ENCODE measurements at places on chromosomes 13 and 19.

DNA sequence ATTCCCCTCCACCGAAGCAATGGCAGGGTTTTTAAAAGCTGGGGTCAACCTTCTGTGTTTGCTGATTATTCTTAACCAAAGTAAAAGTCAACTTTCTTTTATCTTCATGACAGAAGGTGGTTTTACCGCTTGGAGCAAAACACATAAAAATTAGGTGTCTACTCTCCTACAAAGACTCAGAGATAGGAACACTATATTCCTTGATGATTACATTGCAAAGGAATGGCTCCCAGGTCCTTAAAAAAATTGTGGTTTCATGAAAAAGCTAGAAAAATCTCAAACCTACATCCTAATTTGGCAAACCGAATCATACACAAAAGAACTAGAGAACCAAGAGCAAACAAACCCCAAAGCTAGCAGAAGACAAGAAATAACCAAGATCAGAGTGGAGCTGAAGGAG lies 760.4 kb upstream of the PCDH20 start:
- DNase-seq: no peak

- DNase-seq: no peak
Measured at GRCh38 chr19:3304871-3305423, 61.4 kb upstream of the NFIC start.

DNA sequence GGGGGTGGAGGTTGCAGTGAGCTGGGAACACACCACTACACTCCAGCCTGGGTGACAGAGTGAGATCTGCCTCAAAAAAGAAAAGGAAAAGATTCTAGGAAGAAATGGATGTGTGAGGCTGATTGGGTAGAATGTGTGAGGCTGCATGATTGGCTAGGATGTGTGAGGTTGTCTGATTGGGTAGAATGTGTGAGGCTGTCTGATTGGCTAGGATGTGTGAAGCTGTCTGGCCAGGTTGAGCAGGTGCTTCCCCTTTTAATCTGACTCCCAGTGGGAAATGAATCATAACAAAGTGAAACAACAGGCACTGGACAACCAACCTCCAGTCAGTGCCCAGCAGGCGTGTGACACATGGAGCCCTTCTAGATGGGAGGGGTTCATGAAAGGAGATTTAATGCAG lies 14.7 kb downstream of the C13orf46 start:
- no peak for DNase-seq

DNA sequence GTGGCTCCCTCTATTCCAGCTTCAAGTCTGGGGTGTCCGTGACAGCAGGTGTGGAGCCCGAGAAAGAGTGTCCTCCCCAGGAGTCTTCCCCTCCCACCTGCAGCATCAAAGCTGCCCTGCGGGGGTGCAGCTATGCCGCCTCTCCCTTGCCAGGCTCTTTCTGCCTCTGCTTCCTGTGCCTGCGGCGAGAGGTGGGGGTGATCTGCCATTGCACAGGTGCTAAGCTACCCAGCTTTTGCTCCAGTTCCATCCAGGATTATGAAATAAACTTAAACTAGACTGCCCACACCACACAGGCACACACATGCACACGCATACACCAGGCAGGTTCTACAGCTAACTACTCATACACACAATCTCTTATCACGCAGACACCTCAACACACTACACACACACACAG lies 104.7 kb upstream of the CLDN10 start:
- DNase-seq: no peak

GRCh38 chr19:36106991-36107390 lies 4.0 kb upstream of the OVOL3 start:
- no peak for DNase-seq

DNA sequence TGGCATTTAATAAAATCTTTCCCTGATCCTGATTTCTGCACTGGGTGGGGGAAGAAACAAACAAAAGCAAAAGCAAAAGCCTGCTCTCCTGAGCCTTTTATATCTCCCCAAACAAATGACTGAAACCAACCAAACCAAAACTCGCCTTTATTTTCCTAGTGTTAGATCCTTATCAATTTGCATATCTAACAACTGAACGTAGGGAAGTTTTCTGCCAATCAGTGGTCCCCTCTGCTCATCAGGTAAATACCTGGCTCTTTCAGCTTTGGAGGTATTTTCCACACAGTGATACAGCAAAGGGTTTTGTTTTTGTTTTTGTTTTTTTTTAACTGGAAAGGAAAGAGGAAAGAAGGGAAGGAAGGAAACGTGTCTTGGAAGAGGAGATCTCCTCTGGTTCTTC lies 3.3 kb downstream of the AMER2 start:
- DNase-seq: no peak

DNA sequence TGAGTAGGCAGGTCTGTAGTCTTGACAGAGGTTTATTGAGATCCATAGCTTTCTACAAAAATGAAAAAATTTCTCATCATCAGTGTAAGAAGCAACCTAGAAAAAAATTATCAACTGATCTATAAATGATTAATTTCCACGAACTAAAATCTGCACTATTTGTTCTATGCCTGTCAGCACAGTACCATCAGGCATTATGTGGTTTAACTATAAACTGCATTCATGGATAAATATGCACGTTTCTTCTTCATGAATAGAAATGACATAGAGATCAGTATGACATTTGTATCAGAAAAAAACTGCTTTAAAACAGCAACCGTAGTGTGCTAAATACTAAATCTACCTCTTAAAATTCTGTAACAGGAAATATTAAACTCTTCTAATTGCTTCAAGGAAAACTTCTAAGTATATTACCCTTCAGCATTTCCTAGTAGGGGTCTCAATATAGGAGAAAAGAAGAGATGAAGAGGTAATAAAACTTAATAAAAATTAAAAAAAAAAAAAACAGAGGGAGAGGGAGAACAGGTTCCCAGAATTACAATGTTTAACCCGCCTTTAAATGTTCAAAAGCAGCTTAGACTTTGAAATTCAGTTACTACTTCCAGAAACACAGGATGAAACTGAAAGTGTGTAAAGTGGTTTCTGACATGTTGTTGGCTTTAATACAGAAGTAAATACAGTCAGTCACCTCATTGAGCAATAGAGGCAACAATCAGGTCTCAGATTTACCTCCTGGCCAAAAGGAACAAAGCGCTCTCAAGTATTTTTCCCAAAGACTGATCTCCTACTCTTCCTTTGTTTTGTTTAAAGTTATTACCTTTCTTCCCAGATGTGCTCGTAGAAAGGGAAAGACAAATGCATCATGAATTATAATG lies 144.4 kb downstream of the DIAPH3 start:
- DNase-seq: no peak

DNA sequence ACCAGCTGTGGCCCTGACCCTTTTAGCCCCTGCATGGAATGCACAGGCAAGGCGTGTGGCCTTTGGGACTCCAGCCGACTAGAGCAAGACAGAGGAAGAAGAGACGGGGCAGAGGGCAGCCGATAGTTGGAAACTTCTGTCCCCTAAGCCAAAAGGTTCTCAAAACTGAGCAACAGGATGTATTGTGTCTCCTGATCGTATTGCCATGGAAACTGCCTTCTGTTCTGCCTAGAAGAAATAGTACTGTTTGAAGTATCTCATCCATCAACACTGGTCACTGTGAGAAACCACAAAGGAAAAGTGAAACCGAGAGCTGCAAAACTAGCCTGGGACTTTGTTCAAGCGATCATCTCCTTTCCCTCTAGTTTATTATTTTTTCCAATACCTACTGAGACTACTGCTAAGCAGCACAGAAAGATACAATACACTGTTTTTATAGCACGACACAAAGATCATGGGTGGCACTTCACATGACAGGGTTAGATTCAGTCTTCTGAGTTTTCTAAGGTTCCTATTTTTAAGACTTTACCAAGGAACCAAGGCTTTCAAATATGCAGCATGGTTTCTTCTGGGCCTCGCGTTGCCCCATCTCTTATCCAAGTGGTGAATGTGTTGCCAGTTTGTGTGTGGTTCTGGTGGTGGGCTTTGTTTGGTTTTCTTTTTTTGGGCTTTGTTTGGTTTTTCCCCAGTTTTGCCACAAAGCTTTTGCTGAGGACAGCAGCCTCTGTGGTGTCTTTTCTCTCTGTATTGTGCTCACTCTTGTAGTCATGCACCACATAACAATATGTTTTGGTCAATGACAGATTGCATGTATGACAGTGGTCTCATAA lies 49.3 kb upstream of the GPR183 start:
- no peak for DNase-seq

DNA sequence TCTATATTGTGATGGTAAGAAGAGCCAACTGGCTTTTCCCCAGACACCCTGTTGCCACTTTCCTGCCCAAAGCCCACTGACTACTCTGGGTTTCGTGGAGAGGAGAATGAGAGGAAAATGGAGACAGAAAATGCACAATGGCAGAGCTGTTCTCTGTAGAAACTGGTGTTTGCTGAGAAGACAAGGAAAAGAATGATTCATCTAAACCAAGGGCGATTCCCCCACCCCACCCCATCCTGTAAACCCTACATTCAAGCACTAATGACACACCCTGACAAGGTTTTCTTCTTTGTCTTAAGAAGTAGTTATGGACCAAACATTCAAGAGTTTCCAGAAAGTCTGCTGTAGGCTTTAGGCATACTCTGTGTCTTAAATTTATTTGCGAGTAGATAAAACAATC lies 68.8 kb downstream of the DOCK9 start:
- DNase-seq: no peak

DNA sequence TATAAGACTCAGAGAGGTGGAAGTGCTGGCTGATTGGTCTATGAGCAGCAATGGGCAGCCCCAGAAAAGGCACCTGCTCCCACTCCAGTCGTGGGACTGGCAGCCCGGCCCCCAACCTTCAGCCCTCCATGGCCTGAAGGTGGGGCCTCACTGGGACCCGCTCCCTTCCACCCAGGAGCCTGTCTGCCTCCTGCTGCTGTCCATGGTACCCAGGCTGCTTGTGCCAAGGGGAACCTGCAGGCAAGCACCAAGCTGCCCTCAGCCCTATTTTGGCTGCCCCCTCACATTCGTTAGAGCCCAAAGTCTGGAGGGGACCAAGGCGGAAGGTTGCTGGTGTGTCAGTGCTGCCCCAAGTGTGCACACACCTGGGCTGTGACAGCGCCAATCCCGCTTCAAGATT lies 2304.9 kb downstream of the PCDH9 start:
- DNase-seq: no peak

DNA sequence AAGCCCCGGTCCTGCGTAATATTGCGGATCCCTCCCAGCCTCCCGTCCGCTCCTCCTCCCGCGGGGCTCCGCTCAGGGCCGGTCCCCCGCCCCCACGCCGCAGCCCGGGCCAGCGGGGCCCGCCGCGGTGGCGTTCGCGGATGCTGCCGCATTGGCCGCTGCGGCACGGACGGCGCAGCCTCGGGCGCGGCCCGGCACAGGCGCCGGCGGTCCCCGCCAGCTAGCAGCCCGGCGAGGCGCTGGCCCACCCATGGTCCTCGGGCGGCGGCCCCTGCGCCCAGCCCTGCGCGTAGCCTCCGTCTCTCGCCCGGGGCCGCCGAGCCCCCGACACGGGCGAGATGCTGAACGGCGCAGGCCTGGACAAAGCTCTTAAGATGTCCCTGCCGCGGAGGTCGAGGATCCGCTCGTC lies at the start of gene ATP8A2:
Gene ATP8A2 (plus strand): TSS at position 100 of the 409 bp plus-strand sequence. CDS start 239 bp downstream, at position 339.
- no peak for DNase-seq

GRCh38 chr13:94712812-94713560 lies 641 bp upstream of the SOX21 start:
- no peak for DNase-seq

GRCh38 chr13:51827254-51827653 lies 17.7 kb downstream of the TMEM272 start:
- no peak for DNase-seq

DNA sequence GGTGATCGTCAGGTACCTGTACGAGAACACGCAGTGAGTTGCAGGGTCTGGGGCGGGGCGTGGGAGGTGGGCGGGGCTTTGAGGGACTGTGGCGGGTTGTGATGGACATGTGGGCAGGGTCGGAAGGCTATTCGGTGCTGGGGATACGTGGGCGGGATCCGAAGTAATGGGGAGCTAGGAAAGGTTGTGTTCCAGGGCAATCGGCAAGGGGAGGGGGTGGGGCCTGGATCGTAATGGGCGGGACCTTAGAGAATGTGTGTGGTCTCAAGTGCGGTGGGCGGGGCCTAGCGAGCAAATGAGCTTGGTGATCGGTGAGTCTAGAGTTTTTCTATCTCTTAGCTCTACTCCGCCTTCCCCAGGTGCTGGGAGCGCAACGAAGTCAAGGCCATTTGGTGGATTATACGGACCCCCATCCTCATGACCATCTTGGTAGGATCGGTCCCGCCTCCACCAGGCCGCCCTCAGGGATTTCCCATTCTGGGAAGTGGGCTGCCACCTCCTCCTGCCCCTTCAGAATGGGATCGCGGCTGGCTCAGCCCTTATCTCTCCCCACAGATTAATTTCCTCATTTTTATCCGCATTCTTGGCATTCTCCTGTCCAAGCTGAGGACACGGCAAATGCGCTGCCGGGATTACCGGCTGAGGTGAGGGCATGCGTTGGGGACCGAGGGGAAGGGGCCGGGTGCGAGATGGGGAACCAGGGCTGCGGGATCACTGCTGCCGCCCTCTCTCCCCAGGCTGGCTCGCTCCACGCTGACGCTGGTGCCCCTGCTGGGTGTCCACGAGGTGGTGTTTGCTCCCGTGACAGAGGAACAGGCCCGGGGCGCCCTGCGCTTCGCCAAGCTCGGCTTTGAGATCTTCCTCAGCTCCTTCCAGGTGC lies 9.6 kb downstream of the GIPR start:
- peak; percentile 90 for DNase-seq

GRCh38 chr13:28218679-28219078 lies 80.3 kb downstream of the PAN3 start:
- DNase-seq: no peak

DNA sequence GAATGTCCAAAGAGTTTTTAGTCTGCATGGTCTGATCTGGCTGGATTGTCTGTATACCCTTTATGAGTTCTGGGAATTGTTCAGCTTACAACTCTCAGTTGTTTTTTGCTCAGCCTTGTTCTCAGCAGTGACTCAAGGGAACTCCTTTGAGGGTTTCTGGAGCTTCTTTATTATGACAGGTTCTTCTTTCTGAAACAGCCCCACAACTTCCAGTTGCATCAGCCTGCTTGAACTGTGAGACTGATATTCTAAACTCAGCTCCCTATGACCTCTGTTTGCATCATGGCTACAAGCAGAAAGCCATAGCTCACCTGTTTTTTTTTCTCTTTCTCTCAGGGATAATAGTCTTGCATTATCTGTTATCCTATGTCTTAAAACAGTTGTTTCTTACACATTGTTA lies 85.0 kb downstream of the TDRD3 start:
- no peak for DNase-seq

- DNase-seq: no peak
Measured at GRCh38 chr13:85405316-85405897, 393.8 kb downstream of the SLITRK6 start.

DNA sequence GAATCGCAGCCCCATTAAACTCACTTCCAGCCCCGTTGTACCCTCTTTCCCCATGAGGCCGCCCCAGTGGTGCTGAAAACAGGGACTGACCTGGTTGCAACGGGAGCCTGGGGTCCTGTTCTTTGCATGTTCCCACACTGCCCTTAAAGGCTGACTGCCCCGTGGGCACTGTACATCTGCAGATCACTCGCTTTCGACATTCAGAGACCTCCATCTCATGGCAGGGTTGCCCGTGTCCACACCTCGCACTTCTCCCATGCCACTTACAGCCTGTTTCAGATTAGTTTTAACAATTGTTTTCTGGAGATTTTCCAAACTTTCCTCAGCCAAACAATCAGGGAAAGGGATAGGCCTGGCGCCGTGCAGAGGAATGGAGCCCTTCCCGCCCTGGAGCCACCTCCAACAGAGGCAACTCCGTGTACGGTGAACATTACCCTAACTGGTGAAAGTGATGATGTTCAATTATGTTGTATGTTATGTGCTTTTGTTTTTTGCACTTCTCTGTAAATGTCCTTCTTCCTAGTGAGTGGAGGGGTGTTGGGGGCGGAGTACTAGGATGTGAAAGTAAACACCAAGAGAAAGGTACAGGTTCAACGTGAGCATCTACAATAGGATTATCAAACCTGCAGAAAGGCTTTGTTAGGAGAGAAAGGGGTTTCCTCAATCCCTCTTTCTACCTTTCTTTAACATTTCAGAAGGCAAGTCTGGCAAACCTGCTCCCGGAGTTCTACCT lies 262.8 kb downstream of the FOXO1 start:
- DNase-seq: no peak

Data from suprapubic skin (tissue), 4 donors.